ENCODE measurements at places on chromosomes 4 and X. TPM values are rescaled to one million over a fixed set of nuclear protein-coding genes. Genes with fewer than 3 reads are reported as not detected.

The EGF gene
- total RNA-seq: 1.0 TPM

The NMU gene
- 8.6 TPM for total RNA-seq

The GPRASP3 gene
- total RNA-seq: 0.03 TPM

The TMSB15C gene
- not detected for total RNA-seq

The CRMP1 gene
- not detected for total RNA-seq

The MGARP gene
- not detected for total RNA-seq
